NCI-H2081 (cell line): ENCODE measurements at places on chromosomes 12 and 14.

- DNase-seq = no peak
Observed at GRCh38 chr14:37124614-37125013, 47.8 kb downstream of the SLC25A21 start.

- DNase-seq = no peak
Observed at GRCh38 chr14:58131386-58131785, 20.6 kb downstream of the ARMH4 start.

- peak; percentile 55 for DNase-seq
Observed at GRCh38 chr14:78005325-78005724, 164.8 kb upstream of the NRXN3 start.

- peak; percentile 69 for DNase-seq
Observed at GRCh38 chr14:90698379-90698869, 117.8 kb downstream of the TTC7B start.

- no peak for DNase-seq
Observed at GRCh38 chr14:103129301-103130016, 6.2 kb downstream of the TNFAIP2 start.

GRCh38 chr14:75153295-75153694 is 23.1 kb downstream of the TMED10 start:
- DNase-seq = no peak

DNA sequence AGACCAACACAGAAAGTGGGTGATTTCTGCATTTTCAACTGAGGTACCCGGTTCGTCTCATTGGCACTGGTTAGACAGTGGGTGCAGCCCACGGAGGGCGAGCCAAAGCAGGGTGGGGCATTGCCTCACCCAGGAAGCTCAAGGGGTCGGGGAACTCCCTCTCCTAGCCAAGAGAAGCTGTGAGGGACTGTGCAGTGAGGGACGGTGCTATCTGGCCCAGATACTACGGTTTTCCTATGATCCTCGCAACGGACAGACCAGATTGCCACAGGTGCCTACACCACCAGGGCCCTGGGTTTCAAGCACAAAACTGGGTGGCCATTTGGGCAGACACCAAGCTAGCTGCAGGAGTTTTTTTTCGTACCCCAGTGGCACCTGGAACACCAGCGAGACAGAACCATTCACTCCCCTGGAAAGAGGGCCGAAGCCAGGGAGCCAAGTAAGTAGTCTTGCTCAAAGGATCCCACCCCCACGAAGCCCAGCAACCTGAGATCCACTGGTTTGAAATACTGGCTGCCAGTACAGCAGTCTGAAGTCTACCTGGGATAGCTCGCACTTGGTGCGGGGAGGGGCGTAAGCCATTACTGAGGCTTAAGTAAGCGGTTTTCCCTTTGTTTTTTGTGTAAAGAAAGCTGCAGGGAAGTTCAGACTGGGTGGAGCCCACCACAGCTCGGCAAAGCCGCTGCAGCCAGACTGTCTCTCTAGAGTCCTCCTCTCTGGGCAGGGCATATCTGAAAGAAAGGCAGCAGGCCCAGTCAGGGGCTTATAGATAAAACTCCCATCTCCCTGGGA is 25.5 kb upstream of the NAA30 start:
- no peak for DNase-seq

DNA sequence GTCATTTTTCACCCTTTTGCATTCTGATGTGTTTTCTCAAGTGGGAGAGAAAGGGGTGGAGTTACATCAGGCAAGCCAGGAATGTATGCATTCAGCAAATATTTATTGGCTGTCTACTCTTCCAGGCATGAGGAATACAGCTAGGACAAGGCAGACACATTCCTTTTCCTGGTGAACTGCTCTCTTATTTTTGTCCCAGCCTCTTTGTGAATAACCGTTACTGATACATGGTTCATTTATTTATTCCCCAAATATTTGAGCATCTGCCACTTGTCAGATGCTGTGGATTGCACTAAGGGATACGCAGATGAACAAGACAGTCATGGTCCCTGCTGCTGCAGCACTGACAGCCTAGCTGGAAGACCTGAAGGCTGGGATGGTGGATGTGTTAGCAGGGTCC is 6.1 kb downstream of the PELI2 start:
- DNase-seq = no peak

DNA sequence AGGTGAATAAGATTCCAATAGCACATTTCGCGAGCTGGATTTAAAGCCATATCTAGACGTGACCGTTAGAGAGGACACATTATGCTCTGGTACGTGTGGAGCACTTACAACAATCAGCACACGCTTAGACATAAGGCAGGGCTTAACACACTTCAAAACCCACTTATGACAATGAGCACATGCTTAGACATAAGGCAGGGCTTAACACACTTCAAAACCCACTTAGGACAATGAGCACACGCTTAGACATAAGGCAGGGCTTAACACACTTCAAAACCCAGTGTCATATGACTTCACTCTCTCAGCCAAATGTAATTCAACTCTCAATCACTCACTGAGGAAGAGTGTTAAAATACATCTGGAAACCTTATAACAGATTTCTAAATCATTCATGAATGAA is 11.2 kb upstream of the PLD4 start:
- no peak for DNase-seq

DNA sequence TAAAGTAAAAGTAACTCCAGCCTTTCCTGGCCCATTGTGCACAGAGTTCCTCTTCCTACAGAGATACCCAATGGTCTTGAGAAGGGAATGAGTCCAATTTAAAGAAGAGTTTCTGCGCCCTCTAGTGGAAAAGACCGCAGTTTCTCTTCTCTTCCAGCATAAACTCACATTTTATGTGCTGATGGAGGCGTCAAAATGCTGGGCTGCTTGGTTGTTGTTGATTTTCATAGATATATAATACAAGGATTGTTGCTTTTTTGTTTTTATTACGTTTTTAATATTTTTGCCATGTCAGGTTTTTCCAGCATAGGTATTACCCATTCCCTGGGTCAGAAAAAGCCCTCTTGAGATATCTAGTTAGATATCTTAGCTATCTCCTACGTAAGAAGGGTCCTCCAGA is 356.9 kb upstream of the STXBP6 start:
- DNase-seq = peak; percentile 53

DNA sequence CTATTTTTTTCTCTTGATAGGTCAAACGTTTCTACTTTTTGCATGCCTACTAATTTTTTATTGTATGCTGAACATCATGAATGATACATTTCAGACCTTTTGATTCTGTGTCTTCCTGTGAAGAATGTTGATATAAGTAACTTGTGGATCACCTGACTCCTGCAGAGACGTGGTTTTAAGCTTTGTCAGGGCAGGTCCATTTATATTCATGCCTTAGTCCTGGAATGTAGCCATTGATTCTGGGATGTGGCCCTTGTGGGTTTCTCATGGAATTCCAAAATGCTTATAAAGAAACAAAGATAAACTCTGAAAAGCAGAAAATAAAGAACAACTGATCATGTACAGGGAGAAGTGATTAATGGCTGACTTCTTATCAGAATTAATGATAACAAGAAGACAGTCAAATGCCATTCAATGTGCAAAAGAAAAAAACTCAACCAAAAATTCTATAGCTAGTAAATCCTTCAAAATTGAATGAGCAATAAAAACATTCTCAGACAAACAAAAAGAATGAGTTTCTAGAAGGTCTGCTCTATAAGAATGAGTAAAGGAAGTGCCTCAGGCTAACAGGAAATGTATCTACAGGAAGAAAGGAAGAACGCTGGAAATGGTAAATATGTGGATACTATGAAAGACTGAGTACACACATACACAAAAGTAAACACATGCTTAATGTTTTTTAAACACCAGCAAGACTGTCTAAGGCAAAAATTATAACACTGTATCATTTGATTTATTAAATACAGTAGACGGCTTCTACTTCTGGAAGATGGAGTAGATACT is 284.8 kb upstream of the DIO3 start:
- no peak for DNase-seq

DNA sequence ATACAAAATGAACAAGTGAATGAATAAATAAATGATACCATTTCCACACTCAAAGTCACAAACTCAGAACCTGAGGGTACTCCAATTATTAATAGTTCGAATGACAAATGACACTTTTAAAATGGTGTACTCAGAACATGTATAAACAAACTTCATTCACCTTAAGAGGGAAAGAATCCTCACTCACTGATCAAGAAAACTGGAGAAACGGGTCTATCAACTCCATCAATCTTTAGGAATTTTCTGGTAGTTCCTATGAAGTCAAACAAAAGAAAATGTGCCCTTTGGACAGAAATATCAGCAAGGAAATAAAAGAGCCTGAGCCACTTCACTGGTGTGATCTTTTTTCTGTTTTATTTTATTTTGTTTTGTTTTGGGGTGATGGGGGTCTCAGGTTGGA is 5.2 kb upstream of the NRDE2 start:
- no peak for DNase-seq

DNA sequence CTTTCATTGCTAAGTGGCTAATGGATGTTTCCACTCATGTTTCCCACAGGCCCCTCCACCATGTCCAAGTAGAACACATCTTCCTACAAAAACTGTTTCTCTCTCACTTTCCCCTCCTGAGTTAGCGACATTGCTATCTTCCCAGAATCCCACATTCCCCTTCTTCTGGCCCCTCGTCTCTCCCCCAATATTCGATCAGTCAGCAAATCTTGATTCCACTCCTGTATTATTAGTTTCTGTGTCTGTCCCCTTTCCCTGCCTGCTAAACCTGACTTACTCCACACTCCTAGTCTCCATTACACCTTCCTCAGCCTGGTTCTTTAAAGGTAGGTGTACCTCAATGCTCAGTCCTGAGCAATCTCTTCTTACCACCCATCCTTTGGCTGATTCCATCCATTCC is 19.3 kb upstream of the SAMD4A start:
- no peak for DNase-seq

DNA sequence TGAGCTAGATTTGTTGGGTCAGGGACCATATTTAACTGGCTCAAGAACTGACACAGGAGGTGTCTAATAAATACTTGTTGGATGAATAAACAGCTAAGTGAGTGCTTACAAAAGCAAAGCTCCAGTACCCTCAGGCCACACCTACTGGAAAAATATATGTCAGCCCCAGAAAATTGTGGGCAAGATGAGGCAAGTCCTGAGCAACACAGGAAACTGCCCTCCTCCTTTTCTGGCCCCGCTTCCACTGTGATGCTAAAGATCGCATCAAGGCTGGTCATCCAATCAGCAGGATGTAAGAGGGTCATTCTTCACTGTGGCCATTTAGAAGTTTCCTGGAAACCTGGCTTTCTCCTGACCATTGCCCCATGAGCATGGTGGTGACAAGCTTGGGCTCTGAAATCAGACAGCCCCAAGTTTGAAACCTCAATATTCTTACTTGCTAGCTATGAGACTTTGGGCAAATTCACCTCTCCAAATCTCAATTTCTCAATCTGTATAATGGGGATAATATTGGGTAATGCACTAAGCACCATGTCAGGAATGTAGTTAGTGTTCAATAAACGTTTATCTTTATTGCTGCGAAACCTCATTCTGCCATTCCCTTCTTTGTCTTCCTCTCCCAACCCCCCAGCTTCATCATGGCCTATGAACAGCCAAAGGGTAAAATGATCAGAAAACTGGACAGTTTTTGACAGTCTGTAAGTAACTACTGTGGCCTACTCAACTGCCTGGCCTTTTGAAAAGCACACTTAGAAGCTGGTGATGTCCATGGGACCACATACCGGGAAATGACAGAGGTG is 139.3 kb upstream of the PZP start:
- no peak for DNase-seq

- peak; percentile 83 for DNase-seq
Observed at GRCh38 chr12:103547376-103547775, 39.7 kb upstream of the STAB2 start.
